ENCODE measurements at places on chromosomes 12 and 14.
A peak's percentile ranks its signal among the peaks of the same experiment; 100 is the strongest.

DNA sequence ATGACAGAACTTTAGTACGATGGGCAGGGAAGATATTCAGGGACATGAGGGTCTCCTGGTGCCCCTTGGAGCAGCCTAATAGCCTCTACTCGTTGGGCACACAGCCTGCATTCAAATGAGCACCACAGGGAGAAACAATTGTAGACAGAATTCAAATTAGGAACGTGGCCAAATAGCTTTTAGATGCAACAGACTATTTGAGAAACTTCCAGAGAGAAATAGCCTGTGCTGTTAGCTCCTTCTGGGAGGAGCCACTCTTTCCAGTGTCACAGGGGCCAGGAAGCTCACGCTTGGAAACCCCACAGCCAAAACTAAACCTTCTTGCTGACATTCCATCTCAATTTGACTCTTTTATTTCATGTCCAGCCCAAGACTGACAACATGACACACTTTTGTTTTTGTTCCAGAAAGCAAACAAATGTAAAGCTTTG is 114.5 kb downstream of the RPAP3 start:
- DNase-seq = peak; percentile 6

GRCh38 chr14:60515511-60516289 is 6.8 kb downstream of the SIX6 start:
- DNase-seq = no peak

GRCh38 chr12:44245932-44246331 is 410.1 kb downstream of the TMEM117 start:
- DNase-seq = no peak

DNA sequence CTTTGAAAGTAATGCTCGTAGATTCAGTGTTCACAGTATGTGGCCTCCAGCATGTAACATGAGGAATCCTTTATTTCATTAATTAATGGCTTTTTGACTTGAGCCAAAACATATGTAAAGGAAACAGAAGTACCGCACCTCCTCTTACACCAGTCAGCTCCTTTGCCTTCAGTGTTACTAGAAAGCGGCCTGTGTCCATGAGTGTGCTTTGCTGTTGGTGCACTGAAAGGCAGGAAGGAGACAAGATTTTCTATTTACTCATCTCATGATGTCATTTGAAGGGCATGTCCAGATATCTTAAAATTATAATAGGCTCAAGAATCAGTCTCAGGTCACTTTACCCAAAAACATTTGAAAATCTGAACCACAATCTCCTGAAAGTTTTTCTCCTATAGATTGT is 9.9 kb upstream of the CCT2 start:
- peak; percentile 51 for DNase-seq

DNA sequence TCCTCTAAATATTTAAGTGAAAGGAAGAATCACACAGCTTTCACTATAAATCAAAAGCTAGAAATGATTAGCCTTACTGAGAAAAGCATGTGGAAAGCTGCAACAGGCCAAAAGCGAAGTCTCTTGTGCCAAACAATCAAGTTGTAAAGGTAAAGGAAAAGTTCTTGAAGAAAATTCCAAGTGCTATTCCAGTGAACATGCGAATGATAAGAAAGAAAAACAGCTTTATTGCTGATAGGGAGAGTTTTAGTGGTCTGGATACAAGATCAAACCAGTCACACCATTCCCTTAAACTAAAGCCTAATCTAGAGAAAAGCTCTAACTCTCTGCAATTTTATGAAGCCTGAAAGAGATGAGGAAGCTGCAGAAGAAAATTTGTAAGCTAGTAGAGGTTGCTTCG is 190.9 kb downstream of the BTG1 start:
- DNase-seq = no peak

- no peak for DNase-seq
Measured at GRCh38 chr12:31274520-31275300, 51.2 kb downstream of the SINHCAF start.

- peak; percentile 53 for DNase-seq
Measured at GRCh38 chr14:35121026-35121886, 534 bp downstream of the PPP2R3C start.

GRCh38 chr14:56805992-56806727 is 4.1 kb downstream of the OTX2 start:
- DNase-seq = no peak

DNA sequence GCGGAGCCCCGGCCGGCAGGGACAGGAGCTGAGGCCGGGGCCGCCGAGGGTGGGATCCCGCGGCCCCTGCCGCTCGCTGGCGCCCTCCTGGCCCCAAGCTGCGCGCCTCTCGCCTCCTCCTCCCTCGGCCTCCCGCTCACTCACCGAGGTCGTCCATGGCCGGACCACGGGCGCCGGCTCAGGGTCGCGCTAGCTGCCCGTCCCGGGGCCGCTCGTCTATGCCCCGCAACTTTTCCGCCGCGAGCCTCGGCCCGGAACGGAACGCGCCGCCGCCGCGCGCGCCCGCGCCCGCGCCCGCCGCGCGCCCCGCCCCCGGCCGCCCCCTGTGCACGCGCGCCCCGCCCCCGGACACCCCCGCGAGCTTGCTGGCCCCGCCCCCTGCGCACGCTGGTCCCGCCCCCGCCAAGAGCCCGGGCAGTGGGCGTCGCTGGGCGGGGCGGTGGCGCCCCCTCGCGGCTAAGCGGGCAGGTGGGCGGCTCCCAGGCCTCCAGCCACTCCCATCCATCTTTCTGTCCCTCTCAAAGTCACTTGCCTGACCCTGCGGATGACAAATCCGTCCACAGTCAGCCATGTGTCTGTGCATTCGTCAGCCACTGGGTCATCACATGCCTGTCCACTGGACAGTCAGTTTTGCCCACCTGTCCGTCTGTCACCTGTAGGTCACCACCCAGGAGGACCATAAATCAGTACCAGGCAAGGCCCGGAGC is at the start of gene PXN:
PXN (minus strand) TSS at position 258 of the 707 bp plus-strand sequence; CDS start at position 157, 101 bp downstream.
- peak; percentile 92 for DNase-seq

- DNase-seq = no peak
Measured at GRCh38 chr12:51984657-51985056, 22.1 kb upstream of the TAMALIN start.

GRCh38 chr14:49999146-49999761 is 106.4 kb downstream of the ARF6 start:
- peak; percentile 92 for DNase-seq

DNA sequence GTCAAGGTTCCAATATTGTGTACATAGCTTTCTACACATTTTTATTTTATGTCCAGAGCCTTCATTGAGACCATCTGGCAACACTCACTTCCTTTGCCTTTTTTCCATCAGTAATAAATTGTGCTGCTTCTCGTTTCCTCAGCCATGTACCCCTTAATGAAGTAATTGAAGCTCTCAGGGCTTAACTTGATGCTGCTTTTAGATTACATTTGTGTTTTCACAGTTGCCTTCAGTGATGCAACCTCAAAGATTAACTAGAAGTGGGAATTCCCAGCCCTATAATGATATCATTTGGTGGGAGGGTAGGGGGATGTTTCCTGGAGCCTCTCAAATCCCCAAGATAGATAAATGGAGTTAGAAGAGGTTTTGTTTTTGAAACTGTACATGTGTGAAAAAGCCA is 80.2 kb upstream of the KRR1 start:
- DNase-seq = no peak

DNA sequence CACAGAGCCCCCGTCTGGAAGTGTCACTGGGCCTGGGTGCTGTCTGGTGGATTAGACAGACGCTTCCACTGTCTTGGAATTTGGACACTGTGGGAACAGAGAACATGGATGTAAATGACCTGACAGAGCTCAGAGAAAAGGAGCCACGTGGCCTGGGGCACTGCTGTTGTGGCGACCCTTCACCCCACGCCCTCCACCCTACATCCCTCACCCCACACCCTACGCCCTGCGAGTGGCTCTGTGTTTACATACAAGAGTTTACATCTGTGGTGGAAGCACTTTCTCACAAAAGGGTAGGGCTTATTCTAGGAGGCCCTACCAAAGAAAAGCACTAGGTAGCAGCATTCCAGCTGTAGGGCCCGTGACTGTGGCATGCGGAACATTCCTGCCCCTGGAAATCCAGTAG is 47.7 kb downstream of the B4GALNT3 start:
- DNase-seq = no peak

DNA sequence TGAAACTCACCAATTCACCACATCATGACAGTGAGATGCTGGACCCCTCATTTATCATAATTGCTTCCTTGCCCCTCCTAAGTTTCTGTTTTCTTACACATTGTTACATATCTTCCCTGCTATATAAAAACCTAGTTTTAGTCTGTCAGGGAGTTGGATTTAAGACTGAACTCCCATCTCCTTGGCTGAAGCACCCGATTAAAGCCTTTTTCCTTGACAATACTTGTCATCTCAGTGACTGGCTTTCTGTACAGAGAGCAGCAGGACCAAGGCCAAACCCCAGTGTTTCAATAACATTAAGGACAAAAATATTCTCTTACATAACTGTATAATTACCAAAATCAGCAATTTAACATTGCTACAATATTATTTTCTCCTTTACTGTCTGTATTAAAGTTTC is 928.4 kb downstream of the TMTC2 start:
- DNase-seq = no peak

GRCh38 chr14:39315859-39316444 is 82.2 kb downstream of the MIA2 start:
- DNase-seq = no peak

GRCh38 chr12:50394469-50395029 is 1.9 kb downstream of the FAM186A start:
- peak; percentile 43 for DNase-seq

DNA sequence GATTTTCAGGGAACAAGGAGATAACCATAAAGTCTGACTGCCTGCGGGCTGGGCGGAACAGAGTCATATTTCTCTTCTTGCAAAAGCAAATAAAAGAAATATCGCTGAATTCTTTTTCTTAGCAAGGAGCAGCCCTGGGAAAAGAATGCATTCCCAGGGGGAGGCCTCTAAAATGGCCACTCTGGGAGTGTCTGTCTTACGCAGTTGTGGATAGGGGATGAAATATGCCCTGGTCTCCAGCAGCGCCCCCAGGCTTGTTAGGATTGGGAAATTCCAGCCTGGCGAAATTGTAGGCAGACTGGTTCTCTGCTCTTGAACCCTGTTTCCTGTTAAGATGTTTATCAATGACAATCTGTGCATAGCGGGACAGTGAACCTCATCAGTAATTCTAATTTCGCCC is 40.5 kb downstream of the PCNX1 start:
- no peak for DNase-seq

- peak; percentile 15 for DNase-seq
Measured at GRCh38 chr12:1318327-1319031, 275.9 kb downstream of the FBXL14 start.

- no peak for DNase-seq
Measured at GRCh38 chr12:3326156-3326849, 164.7 kb upstream of the PRMT8 start.

GRCh38 chr14:105488781-105489541 is 2.1 kb upstream of the TEDC1 start:
- no peak for DNase-seq

DNA sequence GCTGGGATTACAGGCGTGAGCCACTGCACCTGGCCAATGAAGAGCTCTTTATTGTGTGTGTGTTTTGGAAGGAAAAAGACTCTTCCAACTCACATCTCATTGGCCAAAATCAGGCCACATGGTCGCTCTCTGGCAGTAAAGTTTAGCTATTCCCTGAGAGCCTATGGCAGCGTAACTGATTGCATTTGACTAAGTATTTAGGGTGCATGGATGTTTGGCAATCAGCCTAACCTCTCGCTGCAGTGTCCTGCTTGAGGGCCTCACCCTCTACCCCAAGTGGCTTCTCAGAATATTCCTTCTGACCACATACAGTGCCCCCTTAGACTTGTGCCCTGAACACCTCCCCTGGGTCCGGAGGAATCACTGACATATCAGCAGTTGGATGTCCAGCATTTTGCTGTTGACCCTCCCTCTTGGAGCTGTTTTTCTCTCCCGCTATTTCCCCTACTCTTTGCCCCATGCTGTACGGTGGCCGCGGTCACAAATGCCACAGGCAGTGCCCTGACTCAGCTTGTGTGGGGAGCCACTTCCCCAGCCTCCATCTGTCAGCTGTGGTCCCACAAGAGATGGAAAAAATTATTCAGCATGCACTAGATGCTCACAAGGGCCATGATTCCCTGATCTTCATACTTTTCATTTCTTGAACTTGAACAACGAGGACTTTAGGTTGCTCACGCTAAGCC is 9.5 kb downstream of the PHETA1 start:
- DNase-seq = no peak

DNA sequence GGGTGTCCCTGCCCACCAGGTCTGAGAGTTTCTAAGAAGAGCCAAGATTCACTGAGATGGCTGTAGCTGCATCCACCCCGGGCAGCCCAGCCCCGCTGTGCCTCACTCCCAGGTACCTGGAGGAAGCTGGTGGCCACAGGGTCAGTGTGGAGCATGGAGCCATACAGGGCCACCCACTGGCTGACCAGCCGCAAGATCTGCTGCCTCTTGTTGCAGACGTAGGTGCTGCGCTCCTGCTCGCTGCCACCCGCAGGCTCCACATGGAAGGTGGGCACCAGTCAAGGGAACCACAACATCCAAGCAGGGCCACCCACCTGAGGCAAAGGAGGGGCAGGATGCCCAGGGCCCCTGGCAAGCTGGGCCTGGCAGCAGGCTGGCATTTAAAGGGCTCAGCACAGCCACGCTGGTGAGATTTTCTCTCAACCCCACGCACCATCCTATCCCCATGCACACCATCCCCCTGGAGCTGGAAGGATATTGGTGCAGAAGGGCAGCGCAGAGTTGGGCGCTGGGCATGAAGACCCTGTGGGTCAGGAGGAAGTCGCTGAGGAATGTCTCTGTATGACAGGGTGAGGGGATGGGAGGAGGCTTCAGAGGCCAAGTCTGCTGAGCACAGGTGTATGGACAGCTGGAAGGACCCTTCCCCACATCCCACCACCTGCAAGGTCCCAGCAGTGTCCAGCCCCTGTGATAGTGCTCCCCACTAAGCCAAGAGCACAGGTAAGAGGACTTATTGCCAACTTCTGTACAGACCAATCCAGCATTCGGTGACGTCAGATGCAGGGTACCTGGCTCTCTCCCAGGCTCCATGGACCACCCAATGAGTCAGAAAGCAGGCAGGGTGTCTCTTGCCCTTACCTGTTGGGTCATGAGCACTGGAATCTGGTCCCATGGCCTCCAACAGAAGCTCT is 10.8 kb downstream of the RAPGEF3 start:
- no peak for DNase-seq

DNA sequence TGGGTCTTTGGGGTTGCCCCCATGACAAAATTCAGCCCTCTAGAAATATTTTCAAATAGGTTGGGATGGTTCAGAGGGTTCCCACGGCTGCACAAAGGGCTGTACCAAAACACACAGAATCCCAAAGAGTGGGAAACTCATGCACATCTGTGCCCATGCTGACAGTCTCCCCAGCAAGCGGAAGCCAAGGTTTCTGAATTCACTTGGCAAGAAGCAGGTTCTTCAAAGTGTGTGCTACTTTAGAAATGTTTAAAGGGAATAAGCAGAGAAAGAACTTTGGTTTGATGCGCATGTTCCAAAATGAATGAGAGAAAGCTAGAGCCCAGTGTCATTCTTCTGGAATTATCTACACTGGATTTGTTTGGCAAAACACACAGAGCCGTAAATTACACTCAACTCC is 46.7 kb downstream of the FOXN3 start:
- no peak for DNase-seq

GRCh38 chr12:9711664-9712063 is 21.2 kb downstream of the CLECL1 start:
- DNase-seq = no peak
